SK-N-SH (cell line): ENCODE measurements at places on chromosomes 3 and 15.

DNA sequence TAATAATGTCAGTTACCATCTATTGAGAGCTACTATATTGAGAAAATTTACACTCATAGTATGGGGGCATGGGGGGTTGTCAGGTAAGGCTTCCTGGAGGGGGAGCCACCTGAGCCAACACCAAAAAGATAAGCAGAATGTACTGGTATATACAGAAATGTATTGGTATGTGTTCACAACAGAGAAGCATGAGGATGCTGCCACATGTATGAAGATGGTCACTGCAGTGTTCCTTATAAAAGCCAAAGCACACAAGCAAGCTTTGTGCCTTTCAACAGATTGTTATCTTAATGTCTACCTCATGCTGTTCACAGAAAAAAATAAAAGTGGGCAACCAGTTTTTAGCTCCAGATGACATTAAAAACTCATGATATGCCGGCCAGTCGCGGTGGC lies 149.0 kb downstream of the MAGI1 start:
- DNase-seq, result no peak

DNA sequence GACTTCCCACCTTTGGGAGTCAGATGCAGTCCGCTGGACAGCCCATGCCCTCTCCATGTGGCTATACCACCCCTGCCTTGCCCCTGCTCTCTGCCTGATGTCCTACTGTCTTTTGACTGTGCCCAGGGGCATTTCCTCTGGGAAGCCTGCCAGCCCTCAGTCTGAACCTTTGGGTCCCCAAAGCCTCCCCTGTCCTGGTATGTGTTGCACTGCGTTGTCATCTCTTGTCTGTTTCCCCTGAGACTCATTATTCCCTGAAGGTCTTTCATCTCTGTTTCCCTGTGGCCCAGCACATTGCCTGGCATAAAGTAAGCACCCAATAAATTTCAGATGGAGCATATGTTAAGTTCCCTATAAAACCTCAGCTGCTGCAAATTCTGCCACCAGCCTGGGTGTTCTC lies 236.6 kb upstream of the CTDSPL start:
- DNase-seq, result peak; percentile 54

DNA sequence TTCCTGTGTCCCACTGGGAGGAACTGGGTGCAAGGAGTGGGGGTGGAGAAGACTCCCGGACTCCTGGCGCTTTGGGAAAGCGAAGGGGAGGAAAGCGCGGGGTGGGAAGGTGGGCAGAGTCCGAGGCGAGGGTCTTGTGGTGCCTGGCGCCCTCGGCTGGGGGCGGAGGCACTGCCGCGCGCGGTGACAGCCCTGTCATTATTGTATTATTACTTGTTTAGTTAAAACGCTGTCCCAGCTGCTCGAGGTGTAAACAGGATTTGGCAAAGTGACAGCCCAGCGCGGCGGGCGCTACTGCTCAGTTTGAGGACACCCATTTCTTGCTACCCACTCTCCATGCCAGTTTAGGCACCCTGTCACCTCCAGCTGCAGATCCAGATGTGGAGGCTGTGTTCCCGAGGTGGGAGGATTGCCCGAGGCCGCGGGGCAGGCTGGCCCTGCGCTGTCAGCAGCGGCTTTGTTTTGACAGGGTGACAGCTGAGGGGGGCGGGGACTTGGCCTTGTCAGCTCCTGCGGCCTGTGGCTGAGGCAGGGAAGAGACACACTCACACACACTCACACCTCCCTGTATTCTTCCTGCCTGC lies 1.0 kb downstream of the KAT2B start:
- DNase-seq, result peak; percentile 80

DNA sequence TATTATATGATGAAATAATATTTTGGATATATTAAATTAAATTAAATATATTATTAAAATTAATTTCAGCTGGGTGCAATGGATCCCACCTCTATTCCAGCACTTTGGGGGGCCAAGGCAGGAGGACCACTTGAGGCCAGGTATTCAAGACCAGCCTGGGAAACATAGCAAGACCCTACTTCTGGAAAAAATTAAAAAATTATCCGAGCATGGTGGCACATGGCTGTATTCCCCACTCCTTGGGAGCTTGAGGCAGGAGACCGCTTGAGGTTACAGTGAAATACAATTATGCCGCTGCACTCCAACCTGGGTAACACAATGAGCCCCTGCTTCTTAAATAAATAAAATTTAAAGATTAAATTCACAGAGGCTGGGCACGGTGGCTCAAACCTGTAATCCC lies 61.4 kb downstream of the SH3BP5 start:
- DNase-seq, result no peak

GRCh38 chr3:312160-312733 lies 115.7 kb downstream of the CHL1 start:
- DNase-seq, result no peak

DNA sequence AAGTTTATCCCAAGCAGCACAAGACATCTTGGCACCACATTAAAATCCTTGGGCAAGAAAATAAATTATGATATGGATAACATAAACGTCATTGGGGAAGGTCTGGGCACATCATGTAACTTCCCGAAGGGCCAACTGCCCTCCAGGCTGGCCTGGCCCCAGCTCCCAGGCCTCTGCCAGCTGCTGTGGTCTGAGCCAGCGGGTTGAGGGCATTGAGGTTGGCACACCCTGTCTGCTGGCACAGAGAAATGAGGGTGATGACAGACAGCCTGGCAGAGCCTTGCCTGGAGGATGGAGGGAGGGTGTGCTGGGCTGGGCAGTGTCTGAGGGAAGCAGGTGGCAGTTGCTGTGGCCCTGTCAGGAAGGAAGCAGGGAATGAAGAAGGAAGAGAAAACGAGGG lies 3.3 kb upstream of the RBSN start:
- no peak for DNase-seq

DNA sequence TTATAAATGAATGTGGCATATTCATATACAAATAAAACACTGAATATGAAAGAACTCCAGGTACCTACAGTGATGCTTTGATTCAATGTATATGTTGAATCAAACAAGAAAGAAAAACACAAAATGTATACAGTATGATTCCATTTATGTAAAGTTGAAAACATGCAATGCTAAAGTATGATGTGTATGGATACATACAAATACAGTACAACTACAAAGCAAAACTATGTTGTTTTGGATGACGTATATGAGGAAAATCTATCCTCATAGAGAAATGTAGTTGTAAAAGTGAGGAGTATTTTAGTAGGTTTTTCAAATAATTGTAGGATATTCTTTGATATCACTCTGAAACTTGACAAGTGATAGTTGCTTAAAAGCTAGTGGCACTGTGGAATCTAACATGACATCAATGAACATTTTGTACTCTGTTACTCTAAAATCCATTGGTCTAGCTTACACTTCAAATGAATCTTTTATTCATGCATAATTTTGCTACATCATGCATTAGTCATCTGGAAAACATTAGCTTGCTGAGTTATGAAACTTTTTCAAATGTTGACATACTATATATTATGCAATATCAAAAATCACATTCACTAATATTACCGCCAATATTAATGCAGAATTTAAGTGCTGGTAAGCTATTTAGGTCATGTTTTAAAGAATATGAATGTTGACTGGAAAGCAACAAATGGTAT lies 278.1 kb upstream of the CHRNA7 start:
- DNase-seq, result no peak

DNA sequence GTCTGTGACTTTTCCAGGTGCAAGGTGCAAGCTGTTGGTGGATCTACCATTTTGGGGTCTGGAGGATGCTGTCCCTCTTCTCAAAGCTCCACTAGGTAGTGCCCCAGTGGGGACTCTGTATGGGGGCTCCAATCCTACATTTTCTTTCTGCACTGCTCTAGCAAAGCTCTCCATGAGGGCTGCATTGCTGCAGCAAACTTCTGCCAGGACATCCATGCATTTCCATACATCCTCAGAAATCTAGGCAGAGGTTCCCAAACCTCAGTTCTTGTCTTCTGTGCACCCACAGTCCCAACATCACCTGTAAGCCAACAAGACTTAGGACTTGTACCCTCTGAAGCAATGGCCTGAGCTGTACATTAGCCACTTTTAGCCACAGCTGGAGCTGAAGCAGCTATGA lies 694.5 kb upstream of the BCHE start:
- no peak for DNase-seq

- peak; percentile 66 for DNase-seq
Measured at GRCh38 chr3:118628704-118629341, 405.8 kb downstream of the IGSF11 start.

GRCh38 chr3:189516039-189516438 lies 115.2 kb upstream of the TP63 start:
- no peak for DNase-seq

GRCh38 chr3:117524890-117525289 lies 815.3 kb downstream of the TUSC7 start:
- DNase-seq, result no peak

GRCh38 chr3:128283421-128283820 lies 130.1 kb downstream of the EEFSEC start:
- DNase-seq, result no peak

DNA sequence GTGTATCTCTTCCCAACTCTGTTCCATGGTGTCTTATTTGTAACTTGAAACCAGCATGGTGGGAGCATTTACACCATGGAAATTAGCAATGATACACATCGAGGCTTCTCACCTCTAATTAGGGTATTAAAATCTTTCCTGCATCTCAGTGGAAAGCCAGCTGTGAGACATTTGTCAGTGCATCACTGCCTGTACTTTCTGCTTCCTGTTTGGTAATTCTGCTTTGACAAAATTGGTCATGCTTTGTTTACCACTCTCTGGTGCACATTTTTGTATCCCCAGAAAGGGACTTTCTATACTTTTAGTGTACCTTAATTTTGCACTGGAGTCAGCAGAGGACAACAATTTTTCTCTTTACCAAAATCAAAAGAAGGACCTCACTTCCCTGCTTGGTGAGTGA lies 402.1 kb downstream of the PDCD6IP start:
- no peak for DNase-seq

GRCh38 chr3:161423911-161424522 lies 52.7 kb upstream of the SPTSSB start:
- DNase-seq, result peak; percentile 48

- peak; percentile 74 for DNase-seq
Measured at GRCh38 chr3:61562042-61562720, 810 bp downstream of the PTPRG start.

- DNase-seq, result no peak
Measured at GRCh38 chr3:72230774-72231379, 445.9 kb upstream of the PROK2 start.

- no peak for DNase-seq
Measured at GRCh38 chr3:190854062-190854461, 8.4 kb downstream of the GMNC start.

- no peak for DNase-seq
Measured at GRCh38 chr3:74357881-74358280, 256.6 kb downstream of the CNTN3 start.

DNA sequence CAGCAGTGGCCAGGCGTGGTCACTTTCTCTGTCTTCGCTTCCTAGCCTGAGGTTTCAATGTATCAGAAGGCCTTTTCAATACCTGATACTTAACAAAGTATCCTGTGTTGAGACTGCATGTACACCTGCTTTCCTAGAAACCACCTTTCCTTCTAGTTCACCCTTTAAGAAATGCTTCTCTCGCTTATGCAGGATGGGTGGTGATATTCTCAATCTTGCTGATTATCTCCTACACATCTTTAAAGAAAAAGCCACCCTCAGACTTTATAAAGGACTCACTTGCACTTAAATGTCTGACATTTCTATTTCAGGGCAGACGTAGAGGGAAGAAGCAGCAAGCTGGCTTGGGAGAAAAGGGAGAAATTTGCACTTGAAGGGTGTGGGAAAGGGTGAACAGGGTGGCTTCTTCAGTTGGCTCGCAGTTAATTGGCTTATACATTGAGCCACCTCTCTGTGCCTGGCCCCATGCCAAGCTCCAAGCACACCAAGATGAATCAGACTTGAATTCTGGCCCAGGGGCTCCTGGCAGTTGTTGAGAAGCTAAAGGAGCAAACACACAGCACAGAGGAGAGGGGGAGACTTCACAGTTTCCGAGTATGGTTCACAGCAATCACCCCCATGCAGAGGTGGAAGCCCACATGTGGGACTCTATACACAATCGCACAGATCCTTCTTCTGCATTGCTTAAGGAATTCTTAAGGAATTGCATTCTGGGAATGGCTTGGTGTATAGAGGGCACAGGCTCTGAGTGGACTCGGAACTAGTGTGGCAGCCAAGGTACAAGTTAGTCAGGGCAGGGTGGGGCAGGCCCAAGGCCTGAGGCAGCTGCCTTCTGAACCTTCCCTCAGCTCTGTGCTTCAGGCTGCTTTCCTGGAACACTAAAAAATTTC lies 1.3 kb downstream of the ARL6IP5 start:
- peak; percentile 37 for DNase-seq

GRCh38 chr3:126711121-126711760 lies 7.2 kb downstream of the CHCHD6 start:
- no peak for DNase-seq

DNA sequence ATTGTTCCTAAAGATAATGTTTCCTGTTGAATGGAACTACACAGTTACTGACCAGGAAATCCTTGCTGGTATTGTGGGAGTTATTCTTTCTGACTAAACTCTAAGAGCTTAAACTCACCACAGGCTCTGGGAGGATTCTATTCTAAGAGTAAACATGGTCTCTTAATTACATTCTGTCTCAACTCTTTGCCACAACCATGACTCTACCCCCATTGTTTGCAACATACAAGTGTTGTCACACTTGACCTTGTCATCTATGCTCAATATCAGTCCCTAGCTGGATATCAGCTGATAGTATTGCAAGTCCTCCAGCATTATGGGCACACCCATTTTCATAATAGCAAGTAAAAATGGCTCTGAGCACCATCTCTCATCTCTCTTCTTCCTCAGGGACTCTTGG lies 29.6 kb upstream of the SECISBP2L start:
- DNase-seq, result no peak

DNA sequence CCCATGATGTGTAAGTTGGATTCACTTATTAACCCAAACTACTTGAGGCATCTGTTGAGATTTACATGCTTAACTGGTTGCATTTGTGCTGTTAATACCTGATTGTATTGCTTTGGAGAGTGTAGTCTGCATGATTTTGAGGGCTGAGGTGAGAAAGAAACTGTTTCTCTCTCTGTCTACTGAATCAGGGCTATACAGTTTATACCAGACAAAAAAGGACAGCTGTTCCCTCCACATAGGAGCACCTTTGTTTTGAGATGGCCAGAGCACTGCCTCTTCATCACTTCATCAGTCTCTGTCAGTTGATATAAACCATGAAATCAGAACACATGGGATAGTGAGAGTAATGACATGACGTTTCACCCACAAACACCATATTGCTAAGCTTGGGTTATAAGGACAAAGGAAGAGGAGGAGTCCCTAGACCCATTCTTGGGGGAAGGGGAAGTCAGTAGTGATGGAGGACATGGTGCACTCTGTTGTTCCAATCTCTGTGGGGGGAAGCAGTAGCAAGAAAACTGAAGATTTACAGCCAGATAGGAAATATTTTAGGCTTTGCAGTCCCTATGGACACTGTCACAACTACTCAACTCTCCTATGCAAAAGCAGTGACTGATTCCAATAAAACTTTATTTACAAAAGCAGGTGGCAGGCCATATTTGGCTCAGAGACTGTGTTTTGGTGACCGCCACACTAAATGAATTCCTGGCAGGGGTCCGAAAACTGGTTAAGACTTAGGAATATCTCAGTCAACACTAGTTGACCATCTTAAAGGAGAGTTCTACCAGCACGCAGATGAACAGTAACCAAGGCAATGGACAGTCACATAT lies 123.9 kb upstream of the NR2E3 start:
- DNase-seq, result no peak
